ENCODE measurements at places on chromosomes 1 and 21.

DNA sequence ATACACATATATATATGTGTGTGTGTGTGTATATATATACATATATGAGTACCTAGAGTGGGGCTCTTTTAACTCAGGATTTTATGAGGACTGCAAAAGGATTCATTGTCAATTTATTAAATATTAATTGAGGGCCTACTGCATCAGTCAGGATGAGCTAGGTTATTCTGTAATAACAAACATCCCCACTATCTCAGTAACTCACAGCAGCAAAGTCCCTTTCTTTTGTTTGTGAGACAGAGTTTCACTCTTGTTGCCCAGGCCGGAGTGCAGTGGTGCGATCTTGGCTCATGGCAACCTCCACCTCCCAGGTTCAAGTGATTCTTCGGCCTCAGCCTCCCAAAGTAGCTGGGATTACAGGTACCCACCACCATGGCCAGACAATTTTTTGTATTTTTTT lies 63.8 kb upstream of the FAM20B start:
- no peak for DNase-seq

DNA sequence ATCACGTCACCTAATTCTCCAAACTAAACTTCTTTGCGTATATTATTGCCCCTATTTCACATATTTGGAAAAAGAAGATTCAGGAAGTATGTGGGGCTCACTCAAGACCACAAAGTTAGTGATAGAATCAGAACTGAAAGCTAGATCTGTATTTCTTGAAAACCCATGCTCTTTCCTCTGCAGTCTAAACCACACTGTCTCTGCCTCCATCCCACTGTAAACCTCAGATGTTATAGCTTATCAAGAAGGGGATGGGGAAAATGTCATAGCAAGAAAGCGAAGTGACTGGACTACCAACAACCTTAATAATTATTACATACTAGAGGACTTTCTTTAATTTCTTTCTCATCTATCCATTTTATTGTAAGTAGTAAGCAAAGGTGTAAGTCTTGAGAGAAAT lies 257.7 kb upstream of the SGIP1 start:
- no peak for DNase-seq

DNA sequence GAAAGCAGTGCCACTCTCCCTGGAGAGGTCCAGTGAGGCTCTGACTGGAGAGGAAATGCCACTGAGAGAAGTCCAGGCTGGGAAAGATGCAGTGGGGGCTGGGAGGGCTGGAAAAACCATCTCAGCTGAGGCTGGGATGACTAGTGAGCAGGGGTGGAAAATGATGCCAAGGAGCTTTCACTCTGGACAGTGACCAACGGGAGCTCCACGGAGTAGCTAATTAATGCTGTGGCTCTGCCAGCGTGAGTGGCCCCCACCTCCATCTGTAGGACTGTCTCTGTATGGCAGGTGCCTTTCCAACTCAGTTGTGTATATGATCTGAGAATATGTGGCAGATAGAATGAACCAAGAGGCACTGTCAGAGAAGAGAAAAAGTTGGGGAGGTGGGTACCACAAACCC lies 86.7 kb downstream of the DDX20 start:
- no peak for DNase-seq

GRCh38 chr1:25640646-25641328 lies 24.2 kb downstream of the MAN1C1 start:
- no peak for DNase-seq

- no peak for DNase-seq
These were observed 866.2 kb downstream of the LRRIQ3 start for GRCh38 chr1:73331726-73332125.

- DNase-seq: peak; percentile 56
These were observed at the start of gene CATSPERE for GRCh38 chr1:244461245-244462071. Gene CATSPERE (plus strand): TSS chr1:244461273. CDS start chr1:244461430, 157 bp downstream.

- no peak for DNase-seq
These were observed 410.6 kb upstream of the VAMP3 start for GRCh38 chr1:7360526-7360925.

DNA sequence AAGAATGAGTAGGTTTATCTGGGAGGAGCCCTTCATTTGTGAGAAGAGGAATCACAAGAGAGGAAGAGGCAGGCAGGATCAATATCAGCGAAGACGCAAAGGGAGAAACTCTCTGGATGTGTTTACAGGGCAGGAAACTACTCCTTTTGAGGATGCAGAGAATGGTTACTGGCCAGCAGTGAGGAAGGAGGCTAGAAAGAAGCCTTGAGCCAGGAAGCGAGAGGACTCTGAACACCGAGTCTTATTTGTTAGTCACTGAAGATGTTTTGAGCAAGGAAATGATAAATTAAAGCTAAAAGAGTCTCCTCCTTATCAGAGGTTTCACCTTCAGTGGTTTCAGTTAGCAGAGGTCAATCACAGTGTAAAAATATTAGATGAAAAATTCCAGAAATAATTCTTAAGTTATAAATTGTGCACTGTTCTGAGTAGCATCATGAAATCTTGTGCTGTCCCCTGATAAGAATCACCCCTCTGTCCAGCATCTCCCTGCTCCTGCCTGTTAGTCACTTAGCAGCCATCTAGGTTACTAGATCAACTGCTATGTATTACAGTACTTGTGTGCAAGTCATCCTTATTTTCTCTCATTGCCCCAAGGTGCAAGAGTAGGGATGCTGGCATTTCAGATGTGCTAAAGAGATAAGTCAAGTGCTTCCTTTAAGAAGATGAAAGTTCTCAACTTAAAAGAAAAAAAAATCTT lies 43.5 kb downstream of the WLS start:
- no peak for DNase-seq

DNA sequence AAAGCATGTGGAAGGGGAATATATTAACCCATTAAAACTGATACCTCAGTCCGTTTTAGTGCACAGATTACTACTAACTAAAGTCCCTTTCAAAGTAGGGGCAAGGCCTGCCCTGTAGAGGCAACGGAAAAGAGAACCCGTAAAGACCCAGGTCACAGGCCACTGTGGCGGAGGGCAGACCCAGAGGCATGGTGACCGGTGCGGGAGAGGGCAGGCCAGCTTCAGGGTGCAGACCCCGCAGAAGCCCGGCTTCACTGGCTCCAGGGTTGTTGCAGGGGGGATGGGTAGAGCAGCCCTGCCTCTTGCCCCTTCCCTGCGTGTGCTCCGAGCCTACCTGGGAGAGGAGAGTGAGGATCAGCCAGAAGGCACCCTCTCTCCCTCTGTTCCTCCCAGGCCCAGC lies 17.7 kb downstream of the CNTN2 start:
- no peak for DNase-seq

DNA sequence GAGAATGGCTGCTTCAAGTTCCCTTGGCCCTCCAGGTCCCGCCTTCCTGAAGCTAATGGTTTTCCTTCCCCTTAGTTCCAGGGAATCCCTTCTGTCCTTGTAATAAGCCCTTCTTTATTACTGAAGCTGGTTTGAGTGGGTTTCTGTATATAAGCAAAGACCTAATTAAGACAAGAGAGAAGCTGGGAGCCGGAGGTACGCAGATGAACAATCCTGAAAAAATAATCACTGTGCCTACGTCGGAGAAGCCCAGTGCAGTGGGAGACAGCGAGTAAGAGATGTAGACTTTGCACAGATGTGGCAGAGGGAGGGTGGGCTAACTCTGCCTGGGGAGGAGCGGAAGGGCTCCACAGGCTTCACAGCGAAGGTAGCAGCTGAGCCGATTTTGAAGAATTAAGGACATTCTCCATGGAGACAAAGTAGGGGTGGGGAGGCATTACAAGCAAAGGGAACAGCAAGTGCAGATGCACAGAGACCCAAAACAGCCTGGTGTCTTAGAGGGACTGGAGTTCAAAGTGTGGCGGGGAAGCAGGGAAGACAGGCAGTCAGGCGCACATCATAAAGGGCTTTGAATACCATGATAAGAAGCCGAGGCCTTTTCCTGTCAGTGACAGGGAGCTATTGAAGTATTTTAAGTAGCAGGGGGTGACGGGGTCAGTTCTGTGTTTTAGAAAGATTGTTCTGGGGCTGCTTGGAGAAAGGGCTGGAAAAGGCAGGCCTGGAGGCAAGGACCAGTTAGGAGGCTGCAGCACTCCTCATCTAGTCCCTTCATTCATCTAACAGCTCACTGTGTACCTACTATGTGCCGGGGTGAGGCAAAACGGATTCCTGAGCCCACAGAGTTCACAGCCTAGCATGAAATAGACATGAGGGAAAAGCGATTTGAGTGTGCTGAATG lies 6.5 kb downstream of the RIMS3 start:
- no peak for DNase-seq

- no peak for DNase-seq
These were observed 3.2 kb upstream of the SRM start for GRCh38 chr1:11062965-11063401.

GRCh38 chr1:1318131-1318652 lies 6.3 kb downstream of the INTS11 start:
- no peak for DNase-seq

DNA sequence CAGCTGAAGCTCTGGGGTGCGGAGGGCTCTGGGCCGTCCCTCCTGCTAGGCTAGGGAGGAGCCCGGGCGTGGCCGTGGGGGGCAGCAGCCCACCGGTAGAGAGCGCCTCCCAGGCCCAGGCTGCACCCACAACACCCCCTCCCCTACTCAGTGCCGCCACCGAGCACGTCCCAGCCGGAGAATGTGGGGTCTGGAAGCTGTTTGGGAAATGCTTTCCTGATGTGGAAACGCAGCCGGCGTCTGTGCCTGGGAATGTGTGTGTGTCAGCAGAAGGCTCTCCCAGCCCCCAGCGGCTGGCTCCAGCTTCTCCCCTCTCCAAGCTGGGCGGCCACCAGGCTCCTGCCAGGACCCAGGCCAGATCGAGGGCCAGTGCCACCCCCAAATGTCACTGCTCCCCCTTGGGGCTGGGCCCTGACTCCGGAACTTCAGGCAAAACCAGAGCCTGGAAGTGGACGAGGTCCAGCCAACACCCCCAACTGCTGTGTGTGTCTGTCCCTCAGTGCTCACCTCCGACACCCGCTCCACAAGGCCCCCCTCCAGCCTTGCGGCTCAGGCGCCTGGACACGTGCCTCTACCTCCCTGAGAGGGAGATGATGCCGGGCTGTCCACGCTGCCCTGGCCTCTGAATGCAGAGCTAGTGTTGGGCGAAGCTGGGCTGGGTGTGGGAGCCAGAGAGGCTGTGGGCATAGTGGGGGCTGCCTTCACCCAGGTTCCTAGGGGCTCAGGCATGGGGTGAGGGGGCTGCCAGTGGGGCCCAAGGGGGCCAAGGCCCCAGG lies 74.7 kb downstream of the MEGF6 start:
- DNase-seq: no peak

DNA sequence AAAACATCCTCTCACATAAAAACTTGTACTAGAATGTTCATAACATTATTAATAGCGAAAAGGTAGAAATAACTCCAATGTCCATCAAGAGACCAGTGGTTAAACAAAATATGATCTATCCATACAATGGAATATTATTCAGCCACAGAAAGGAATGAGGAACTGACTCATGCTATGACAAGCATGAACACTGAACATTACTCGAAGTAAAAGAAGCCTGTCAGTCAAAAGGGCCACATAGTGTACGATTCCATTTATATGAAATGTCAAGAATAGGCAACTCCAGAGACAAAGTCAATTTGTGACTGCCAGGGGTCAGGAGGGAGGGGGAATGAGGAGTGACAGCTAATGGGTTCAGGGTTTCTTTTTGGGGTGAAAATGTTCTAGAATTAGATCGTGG lies 2.3 kb downstream of the VPS26C start:
- no peak for DNase-seq

DNA sequence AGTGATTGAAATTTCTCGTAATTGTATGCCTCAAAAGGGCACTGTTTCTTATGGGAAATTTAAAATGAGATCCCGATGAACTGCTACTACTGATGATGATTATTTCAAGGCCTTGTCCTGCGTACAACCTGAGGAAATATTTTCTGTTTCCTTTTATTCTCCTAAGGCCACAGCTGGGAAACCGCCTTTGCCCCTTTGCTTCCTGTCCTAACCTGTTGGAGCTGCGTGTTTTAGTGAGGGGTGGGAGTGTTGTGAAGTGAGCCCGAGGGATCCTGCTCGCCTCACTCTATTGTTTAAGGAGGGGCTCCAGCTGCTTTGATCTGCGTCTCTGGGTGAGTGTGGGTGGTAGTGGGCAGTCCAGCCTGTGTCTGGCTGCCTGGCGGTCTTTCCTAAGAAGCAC lies 14.4 kb downstream of the LAMC2 start:
- no peak for DNase-seq

DNA sequence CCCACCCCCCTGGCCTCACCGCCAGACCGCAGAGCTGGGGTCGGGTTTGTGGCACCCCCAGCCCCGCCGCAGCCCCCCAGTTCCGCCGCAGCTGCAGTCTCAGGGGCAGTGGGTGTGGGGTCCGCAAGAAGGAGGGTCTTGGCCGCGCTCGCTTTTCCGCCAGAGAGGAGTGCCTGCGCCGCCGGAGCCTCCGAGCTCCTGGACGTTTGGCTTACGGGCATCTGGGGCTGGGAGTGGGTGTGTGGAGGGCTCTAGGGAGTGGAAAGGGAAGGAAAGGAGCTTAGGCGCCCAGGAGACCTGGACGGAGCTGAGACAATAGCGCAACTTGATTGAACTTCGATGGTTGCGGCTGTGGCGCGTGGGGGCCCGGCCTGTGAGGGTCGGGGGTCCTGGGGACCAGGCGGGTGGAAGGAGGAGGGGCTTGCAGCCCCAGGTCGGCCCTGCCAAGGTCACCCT lies 88.8 kb upstream of the IPO9 start:
- no peak for DNase-seq

GRCh38 chr1:109500941-109501381 lies 7.1 kb downstream of the CYB561D1 start:
- no peak for DNase-seq

DNA sequence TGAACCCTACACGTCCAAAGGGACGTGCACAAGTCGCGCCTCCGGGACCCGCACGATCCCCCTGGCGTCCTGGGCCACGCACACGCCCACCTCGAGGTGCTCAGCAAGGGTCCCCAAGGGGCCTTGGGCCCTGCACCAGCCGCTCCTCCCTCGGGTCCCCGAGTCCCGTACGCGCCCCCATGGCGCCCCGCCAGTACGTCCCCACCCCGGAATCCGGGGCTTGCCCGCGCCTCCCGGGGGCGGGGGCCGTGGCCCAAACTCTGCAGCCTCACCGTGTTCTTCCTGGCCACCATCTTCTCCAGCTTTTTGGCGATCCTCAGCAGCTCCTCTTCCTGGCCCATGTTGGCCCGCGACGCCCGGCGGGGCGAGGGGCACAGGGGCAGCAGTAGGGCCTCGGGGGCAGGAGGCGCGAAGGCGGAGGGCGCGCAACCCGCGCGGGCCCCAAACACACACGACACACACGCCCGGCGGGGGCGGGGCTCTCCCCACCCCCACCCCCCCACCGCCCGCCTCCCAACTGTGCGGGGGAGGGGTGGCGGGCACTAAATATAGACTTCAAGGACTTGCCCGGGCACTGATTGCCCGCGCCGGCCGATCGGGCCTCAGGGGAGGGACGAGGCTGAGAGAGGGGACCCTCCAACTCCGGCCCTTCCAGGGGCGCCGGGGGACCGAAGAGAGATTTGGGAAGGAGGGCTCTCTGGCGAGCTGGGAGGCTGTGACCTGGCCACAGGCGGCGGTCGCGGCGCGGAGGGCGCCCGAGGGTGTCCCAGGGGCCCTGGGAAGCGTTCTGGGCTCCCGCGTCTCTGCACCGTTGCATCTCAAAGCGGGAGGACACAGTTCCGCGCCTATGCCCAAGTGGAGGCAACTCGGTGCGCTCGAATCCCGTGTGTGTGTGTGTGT lies at the start of gene TCEA3:
TSS of gene TCEA3 (minus strand) at position 456 of the 900 bp plus-strand sequence. CDS start at position 341, 115 bp downstream.
- no peak for DNase-seq

Measured in stimulated activated CD8-positive, alpha-beta memory T cell treated with anti-CD3 and anti-CD28 coated beads, Interleukin-4, amount 100 ng/mL, for 4 hours (primary cell).